ENCODE measurements at places on chromosomes 6 and 20.
A peak's percentile ranks its signal among the peaks of the same experiment; 100 is the strongest.

DNA sequence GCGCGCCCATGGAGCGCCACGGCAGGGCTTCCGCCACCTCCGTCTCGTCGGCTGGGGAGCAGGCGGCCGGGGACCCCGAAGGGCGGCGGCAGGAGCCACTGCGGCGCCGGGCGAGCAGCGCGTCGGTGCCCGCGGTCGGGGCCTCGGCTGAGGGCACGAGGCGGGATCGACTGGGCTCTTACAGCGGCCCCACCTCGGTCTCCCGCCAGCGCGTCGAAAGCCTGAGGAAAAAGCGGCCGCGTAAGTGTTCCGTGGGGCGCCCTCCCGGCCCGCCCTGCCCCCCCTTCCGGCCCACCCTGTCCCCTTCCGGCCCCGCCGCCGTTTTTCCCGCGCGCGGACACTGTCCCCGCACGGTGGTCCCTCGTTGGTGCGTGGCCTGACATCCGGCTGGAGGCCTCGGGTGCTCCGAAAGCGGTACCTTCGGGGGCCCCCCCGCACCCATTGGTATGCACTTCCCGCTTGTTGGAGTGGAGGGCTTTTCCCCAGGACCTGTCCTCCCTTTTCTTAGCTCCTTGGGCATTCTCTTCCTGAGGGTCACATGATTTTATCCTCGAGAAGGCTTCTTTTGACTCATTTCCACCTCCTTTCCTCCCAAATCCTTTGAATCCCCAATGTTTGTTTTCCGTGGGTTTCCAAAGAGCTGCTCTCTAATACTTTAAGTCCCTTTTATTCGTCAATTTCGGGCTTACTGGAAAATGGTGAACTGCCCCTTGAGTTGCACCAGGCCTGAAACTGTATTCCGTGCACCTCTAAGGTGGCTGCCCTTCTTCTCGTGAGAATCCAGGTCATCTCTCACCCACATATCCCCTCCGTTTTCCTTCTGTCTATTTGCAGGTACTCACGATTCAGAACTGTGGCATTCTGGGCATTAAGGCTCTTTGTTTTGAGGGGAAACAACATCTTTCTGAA is 556 bp downstream of the PANK2 start:
- peak; percentile 28 for DNase-seq

- no peak for DNase-seq
Observed at GRCh38 chr6:84522135-84522549, 242.3 kb downstream of the TBX18 start.

DNA sequence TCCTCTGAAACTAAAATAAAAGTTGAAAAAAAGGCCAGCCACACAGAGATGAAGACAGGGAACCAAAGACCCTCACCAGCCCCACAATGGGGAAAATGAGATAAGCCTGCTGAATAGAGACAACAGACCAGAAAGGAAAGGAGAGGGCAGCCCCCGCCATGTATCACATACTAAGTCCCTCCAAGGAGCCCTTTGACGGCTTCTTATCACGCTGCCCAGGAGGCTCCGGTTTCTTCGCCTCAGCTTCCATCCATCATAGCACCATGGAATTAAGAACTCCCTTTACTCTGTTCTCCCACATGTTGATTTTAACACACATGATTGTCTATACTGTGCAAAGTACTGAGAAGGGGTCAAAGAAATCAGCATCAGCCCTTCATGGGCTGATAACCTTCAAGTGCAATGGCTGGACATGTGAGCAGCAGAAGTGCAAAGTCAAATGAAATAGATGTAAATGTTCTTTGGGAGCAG is 54.9 kb downstream of the MAP3K5 start:
- no peak for DNase-seq

DNA sequence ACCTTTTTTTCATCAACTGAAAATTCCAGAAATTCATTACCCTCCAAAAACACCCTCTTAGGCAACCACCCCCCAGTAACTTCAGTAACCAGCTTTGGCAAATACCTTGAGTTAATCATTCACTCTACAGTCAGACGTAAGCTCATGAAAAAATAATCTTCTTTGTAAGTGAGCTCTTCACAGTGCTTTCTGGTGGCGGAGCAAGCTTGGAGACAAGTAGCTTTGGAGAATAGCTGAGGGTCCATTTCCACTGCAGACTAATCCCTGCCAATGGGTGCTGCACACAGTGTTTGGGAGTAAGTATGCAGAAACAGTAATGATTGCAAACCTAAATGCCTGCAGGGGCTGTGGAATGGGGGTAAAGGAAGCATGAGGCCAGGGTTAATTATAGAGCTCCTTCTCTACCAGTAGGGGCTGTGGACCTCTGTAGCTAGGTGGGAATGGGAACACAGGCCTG is 56.8 kb upstream of the HINT3 start:
- DNase-seq = no peak

DNA sequence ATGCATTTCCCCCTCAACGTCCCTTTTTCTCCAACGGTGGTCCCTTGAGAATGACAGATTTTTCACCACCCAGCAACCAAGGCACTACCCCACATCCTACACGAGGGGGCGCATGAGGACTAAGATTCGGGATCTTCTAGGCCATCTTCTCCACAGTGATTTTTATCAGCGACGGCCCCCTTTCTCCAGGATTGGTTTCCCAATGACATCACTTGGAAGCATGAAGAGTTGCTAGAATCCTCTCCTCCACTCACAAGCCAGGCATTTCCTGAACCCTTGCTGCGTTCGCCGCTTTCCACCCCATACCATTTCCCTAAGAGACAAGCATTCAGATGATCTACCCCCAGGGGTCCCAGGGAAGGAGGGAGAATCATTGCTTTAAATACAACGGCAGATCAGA is 252.0 kb downstream of the HIVEP2 start:
- DNase-seq = peak; percentile 64

DNA sequence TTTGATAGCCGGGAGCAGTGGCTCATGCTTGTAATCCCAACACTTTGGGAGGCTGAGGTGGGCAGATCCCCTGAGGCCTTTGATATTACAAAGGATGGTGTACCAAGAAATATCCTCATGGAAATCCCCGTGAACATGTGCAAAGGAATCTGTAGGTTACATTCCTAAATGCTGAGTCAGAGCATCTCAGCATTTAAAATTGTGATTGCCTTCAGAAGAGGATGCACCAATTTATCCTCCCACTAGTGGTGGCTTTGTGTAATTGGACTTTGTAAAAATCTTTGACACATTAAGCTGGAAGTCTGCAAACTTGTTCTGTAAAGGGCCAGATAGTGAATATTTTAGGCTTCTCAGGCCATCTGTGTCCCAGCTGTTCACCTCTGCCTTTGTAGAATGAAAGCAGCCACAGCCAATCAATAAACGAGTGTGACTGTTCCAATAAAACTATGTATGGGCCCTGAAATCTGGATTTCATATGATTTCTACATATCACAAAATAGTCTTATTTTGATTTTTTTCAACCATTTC is 11.8 kb downstream of the TMEM14B start:
- no peak for DNase-seq

DNA sequence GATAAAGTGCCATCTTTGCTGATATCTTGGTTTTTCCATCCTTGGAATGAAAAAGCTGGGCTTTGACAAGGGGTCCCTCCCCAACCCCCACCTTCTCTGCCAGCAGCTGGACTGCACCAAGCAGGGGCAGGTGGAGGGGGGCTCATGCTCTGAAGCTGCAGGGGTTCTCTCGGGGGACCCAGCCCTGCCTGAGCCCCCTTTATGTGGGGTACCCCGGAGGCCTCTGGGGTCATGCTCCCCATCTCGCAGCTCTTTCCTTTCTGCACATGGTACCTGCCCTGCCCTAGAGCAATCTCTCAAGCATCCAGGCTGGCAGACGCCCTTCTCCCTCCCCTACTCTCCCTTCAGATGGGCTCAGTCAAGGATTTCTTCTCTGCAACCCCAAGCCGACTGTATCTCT is 146.7 kb upstream of the PTPN1 start:
- DNase-seq = no peak

GRCh38 chr20:16955462-16955861 is 207.3 kb downstream of the OTOR start:
- no peak for DNase-seq

- DNase-seq = no peak
Observed at GRCh38 chr20:4069751-4070150, 54.4 kb upstream of the RNF24 start.

GRCh38 chr6:37115236-37115895 is 54.6 kb upstream of the PIM1 start:
- no peak for DNase-seq

GRCh38 chr6:149428606-149429005 is 28.5 kb downstream of the SUMO4 start:
- DNase-seq = no peak

DNA sequence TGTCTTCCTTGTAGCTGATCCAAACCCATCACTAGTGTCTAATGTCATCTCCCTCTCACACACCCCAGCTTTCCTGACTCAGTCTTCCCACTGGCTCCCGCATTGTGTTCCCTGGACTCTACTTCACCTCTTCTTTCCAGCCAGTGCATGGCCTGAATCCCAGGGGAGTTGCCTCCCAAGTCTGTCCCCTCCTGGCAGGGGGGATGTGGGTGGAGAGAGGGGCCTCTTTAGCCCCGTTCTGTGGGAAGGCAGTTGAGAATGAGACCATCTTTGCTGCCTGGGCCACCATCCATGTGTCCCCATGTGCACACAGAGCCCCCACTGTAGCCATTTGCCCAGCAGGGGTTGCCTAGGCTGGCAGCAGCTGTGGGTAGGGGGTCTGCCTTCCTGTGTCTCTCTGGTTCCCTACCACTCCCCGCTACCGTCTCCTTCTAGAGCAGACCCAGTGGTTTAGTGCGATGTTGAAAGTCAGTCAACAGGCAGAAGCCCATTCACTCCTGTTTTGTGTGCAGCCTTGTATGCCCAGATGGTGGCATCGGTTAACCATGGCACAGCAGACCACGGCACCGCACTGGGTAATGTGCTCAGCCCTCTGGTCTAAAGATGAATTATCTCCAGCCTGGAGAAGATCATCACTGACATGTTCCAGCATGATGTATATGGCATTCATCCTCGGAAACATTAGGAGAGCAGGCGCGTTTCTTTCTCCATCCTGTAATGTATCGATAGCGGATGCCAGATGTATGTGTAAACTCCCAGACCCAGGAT is 178.8 kb upstream of the SNX9 start:
- DNase-seq = no peak

DNA sequence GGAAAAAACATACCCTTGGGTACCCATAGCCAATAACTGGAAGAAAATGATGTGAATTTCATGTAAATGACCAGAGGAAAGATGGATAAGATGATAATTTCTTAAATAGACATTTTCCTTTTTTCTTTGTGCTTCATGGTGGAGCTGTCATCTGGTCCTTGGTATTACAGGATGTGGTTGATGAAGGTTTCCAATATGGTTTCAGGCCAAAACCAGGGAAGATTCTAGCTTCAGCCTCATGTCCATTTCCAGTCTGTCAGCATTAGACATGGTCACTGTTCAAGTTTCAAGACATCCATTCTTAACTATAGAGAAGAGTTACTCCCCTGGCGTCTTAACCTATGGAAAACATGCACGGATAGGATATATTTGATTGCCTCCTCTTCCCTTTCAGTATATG is 63.6 kb downstream of the SSR1 start:
- no peak for DNase-seq

DNA sequence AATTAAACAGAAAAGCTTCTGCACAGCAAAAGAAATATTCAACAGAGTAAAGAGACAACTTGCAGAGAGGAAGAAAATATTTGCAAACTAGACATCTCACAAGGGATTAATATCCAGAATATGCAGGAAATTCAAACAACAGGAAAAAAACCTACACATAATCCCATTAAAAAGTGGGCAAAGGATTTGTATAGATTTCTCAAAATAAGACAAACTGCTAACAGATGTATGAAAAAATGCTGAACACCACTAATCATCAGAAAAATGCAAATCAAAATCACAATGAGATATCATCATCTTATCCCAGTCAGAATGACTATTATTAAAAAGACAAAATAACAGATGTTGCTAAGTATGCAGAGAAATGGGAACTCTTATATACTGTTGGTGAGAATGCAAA is 129.6 kb downstream of the SYNDIG1 start:
- DNase-seq = no peak

DNA sequence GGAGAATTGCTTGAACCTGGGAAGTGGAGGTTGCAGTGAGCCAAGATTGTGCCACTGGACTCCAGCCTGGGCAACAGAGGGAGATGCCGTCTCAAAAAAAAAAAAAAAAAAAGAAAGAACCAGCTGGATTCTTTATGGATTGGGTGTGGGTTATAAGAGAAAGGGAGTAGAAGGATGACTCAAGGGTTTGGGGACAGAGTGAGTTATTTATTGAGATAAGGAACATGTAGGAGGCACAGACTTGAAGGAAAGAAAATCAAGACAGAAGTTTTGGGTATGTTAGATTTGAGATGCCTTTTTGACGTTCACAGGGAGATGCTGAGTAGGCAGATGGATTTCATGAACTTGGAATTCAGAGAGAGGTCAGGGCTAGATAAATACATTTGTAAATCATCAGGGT is 47.6 kb downstream of the KIZ start:
- no peak for DNase-seq

GRCh38 chr20:10511509-10512251 is 76.6 kb downstream of the SLX4IP start:
- peak; percentile 18 for DNase-seq

GRCh38 chr6:26054781-26055718 is 32.2 kb upstream of the HFE start:
- peak; percentile 75 for DNase-seq

GRCh38 chr6:163152701-163153100 is 261.8 kb upstream of the QKI start:
- no peak for DNase-seq

DNA sequence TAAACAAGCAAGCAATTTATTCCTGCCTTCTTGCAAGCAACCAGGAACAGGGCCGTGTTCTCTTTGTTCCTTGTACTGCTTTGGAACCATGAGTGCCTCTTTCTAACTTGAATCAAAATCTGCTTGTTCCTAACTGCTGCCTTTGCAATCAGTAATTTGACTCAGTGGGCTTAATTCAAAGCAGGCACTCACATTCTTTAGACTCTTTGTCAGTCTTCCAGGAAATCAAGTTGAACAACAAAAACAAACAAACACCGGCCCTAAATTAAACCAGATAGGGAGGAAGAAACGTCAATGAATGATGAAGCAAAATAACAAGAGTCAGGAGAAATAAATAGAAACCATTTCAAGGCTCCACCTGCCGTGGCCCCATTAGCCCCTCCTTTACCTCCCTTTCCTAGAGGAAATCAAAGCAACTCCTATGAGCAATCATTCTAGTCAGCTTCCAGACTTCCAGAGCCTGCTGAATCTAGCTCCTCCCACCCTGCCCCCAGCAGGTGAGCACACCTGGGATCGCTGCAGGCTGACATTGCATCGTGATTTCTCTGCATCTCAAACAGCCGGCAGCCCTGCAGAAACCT is 582.2 kb upstream of the FLRT3 start:
- DNase-seq = no peak

GRCh38 chr6:132969196-132969595 is 154.8 kb downstream of the RPS12 start:
- no peak for DNase-seq

DNA sequence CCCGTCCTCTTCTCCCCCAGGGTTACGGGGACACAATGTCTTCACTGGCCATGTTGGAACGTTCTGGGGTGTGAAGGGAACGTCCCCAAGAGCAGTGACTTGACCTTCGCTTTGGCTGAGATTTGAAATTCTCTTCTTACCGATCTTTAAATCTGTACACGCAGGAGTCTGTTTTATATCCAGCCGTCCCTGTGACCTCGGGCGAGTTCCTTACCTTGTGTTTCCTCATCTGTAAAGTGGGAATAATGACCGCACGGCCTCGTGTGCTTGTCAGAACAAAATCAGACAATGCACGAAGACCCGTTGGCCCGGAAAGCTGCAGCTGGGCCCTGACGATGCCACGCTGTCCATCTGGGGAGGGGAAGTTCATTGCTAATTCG is 454.3 kb downstream of the PREX1 start:
- DNase-seq = no peak

Measured in T-helper 9 cell (primary cell).